ENCODE measurements at places on chromosomes 2 and 18.

DNA sequence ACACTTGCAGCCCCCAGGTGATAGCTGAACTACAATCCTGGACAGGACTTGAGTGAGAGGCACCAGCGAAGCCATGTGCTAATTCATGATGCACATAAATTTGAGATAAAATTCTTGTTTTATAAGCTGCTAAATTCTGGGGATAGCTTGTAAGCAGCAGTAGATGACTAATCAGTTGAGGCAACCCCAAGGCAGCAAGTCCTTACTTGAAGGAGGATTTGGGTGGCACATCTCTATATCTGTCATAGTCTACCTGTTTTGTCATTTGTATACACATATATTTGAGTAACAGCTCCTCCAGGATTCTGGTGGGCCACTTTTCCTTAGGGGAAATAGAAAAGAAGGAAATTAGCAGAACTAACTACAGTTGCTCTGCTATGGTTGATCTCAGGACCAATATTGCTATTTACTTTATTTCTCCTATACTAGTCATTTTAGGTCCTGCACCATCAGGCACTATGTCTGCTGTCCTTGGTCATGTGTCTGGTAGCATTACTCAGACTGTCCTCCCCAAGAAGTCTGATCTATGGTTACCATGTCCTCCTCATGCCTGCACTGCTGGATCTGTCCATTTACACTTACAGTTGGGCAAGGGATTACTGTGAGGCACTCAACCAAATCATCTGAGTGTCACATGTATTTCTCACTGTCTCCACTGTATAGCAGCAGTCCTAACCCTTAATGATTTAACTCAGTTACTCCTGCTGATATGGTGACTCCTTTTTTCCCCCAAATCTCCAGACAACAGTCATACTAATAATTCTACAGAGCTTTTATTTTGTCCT, 436.0 kb upstream of the CWC22 start:
- no peak for DNase-seq

DNA sequence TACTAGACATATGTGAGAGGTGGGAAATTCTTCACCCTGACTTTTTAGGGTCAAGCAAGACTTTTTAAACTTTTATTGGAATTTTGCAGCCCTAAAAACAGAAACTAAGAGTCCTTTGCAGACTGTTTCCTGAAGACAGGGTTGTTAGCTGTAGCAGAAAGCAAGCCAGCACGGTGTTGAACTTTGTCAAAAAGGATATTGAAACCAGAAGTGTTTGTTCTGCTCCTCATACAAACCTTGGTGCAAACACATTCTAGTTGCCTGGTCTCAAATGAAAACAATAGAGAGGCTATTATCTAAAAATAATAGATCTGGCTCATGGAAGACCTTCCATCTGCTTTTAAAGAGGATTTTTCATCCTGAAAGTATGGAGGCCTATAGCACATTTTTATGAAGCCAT, 65.8 kb upstream of the IGFBP5 start:
- no peak for DNase-seq

DNA sequence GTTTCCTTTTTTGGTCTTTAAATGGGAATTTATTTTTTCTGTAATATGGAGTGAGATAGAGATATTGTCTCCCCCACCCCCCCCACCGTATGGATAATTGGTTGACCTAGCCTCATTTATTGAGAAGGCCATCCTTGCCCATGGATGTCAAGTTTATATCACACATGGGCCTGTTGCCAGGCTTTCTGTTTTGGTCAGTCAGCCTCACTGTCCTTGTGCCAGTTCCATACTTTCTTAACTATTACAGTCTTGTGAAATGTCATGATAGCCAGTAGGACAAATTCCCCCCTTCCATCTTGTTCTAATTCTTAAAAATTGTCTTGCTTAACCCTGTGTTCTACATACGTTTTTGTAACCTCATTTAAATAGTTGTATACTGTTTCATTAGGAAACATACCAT, 12.5 kb downstream of the BABAM2 start:
- DNase-seq, result no peak

GRCh38 chr2:113966832-113967231, 76.9 kb downstream of the ACTR3 start:
- DNase-seq, result no peak
